Activated naive CD4-positive, alpha-beta T cell treated with anti-CD3 and anti-CD28 coated beads for 36 hours (primary cell): ENCODE measurements at places on chromosomes 4 and X. TPM values are rescaled to one million over a fixed set of nuclear protein-coding genes. Genes with fewer than 3 reads are reported as not detected.

The ITGB1BP2 gene
- total RNA-seq, result 5.1 TPM

GRCh38 chr4:79357365-79357764 is 31.5 kb upstream of the NAA11 start:
- H3K4me3 ChIP-seq, result no peak overlapping the region
- DNase-seq, result no peak
- H3K27ac ChIP-seq, result no peak overlapping the region
- no peaks in the 10 kb centered on the region for H3K4me1 ChIP-seq
- H3K36me3 ChIP-seq, result no peaks in the 10 kb centered on the region
- no peaks in the 10 kb centered on the region for H3K27me3 ChIP-seq

DNA sequence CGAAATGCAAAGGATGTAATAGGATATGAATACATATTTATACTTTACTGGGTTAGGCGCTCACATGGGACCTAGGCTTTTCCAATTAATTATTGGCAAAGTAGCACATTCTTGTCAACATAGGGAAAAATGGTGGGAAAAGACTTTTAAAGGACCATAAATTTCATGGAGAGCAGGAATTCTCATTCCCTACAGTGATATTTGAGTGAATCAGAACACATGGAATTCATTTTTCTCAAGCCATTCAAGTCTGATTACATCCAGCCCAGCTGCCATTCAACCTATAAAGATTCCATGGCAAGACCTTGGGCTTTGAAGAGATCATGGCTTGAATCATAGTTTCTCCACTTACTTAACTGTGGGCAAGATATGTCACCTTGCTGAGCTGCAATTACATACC is 150.4 kb downstream of the SOWAHB start:
- peaks cover 2% of the 10 kb centered on the region for H3K4me1 ChIP-seq
- H3K4me3 ChIP-seq, result no peak overlapping the region
- no peaks in the 10 kb centered on the region for H3K36me3 ChIP-seq
- no peak for DNase-seq
- peaks cover 18% of the 10 kb centered on the region for H3K27me3 ChIP-seq

DNA sequence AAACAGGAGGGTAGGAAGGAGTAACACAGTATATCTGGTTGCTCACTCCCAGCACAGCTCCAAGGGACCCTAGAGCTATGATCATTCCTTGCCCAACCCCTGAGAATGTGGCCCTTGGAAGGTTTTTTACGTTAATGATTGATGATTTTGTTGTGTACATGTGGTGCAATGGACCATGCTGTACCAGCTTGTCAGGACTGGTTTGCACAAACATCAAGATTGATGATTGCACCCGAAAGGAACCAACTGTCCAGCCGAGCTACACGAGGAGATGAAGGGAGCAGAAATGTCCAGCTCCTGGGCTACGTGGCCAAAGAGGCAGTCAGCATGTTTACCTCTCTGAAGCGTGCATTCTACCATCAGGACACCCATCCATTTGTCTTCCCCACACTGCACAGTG is 83.2 kb upstream of the USP9X start:
- H3K27ac ChIP-seq, result no peak overlapping the region
- no peaks in the 10 kb centered on the region for H3K27me3 ChIP-seq
- peaks cover 9% of the 10 kb centered on the region for H3K4me1 ChIP-seq
- no peak for DNase-seq
- no peak overlapping the region for H3K4me3 ChIP-seq

DNA sequence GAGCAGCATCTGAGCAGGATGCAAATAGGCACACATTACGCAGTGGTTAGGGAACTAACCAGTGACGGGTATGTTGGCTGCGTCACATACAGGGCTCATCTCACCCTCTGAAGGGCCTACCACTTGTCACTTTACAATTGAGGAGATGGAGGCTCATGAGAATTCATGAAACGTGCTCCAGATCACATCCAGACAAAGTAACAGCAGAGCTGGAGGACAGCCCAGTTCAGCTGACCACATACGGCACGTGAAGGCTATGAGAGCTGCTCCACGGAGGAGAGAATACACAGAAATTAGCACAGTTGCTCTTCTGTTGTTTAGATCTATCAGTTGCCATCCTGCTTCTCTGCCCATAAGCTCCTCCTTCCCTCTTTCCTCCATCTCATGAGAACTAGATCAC is 78.4 kb downstream of the FAM9B start:
- H3K4me1 ChIP-seq, result no peaks in the 10 kb centered on the region
- H3K36me3 ChIP-seq, result no peaks in the 10 kb centered on the region
- H3K27ac ChIP-seq, result no peak overlapping the region
- DNase-seq, result no peak
- peaks cover 2% of the 10 kb centered on the region for H3K27me3 ChIP-seq
- H3K4me3 ChIP-seq, result no peak overlapping the region

The SPIN4 gene
- total RNA-seq, result 3.7 TPM

The GNRHR gene
- not detected for total RNA-seq

DNA sequence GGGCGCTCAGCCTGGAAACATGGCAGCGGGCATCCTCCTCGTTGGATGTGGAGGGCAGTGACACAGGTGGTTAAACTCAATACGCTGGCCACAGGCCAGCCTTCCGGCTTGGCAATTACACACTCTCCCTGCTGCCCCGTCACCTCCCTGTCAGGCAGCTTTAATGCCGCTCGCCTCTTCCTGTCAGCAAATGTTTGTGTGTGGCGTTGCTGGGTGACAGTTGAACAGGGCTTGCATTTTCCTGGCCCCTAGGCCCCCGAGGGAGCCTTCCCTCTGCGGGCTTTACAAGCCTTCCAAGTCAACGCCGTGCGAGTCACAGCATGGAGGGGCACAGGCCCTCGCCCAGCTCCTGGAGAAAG is 620.0 kb downstream of the BCOR start:
- H3K36me3 ChIP-seq, result no peaks in the 10 kb centered on the region
- H3K27me3 ChIP-seq, result no peaks in the 10 kb centered on the region
- no peak overlapping the region for H3K4me3 ChIP-seq
- H3K27ac ChIP-seq, result no peak overlapping the region

The RBM47 gene
- 1.7 TPM for total RNA-seq

DNA sequence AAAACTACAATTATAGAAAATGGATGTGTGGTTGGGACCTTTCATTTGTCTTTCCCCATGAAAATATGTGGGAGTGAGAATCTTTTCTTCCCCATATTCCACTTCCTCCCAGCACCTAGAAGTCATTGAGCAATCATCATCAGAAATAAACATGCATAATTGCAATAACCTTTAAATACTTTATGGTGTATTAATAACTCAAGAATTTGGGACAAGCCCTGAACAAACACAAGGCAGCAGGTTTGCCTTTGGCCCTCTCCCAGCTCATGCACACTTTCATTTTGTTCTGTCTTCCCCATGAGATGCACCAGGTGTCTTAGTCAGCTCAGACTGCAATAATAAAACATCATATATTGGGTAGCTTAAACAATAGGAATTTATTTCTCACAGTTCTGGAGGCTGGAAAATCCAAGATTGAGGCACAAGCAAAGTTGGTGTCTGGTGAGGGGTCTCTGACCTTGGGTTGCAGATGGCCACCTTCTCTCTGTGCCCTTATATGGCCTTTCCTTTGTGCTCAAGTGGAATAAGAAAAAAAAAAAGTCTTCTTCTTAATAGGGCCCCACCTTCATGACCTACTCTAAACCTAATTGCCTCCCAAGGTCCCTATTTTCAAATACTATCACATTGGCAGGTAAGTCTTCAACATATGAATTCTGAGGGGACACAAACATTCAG is 34.7 kb upstream of the TMEM184C start:
- DNase-seq, result no peak
- peaks cover 5% of the 10 kb centered on the region for H3K27me3 ChIP-seq
- H3K4me1 ChIP-seq, result no peaks in the 10 kb centered on the region
- no peak overlapping the region for H3K4me3 ChIP-seq

DNA sequence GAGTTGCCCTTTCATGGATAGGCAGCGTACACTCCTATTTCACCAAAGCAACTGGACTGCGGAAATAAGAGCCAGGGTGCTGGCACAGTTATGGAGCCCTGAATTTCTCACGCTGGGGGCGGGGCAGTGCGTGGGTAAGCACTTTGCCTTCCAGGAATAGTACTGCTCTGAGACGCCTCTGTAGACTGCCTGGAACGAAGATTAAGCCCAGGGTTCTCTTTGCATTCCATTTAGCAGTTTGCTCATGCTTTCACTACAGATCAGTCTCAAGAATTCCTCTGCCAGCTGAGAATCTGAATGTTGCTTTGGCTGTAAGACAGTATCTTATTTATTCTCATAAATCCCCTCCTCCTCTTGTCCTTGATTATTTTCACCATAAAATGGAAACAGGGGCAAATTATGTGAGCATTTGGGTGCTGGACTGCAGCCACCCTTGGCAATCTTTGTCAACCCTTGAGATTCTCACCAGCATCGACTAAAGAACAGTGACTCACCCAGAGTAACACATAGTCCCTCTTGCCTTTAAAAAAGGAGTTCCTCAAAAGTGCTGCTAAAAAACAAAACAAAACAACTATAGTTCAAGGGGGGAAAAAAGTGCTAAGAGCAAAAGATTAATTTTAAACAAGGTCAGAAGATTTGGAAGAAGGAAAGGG is 88.9 kb upstream of the CITED1 start:
- no peak overlapping the region for H3K27ac ChIP-seq
- no peak overlapping the region for H3K4me3 ChIP-seq
- no peaks in the 10 kb centered on the region for H3K36me3 ChIP-seq
- H3K4me1 ChIP-seq, result no peaks in the 10 kb centered on the region
- no peak for DNase-seq
- no peaks in the 10 kb centered on the region for H3K27me3 ChIP-seq

DNA sequence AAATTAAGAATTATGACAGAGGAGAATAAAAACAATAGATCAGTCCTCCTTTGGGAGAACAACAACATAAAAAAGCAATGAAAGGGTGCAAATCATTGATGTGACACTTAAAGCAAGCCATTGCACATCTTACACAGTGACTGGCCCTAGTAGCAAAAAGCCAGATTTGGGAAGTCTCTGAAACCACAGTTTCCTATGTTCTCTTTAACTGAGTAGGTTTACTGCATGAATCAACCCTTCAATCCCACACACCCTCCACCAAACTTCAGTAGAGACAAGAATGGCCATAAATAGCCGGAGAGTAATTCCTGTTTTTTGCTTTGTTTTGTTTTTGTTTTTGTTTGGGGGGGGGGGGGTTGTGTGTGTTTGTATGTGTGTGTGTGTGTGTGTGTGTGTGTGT is 180.8 kb downstream of the VEGFC start:
- no peaks in the 10 kb centered on the region for H3K27me3 ChIP-seq
- H3K36me3 ChIP-seq, result no peaks in the 10 kb centered on the region

The GRSF1 gene
- total RNA-seq, result 66.7 TPM

GRCh38 chr4:48490680-48491513 is 845 bp downstream of the ZAR1 start:
- H3K4me3 ChIP-seq, result no peak overlapping the region
- no peaks in the 10 kb centered on the region for H3K36me3 ChIP-seq
- peaks cover 2% of the 10 kb centered on the region for H3K4me1 ChIP-seq
- peaks cover 46% of the 10 kb centered on the region for H3K27me3 ChIP-seq
- H3K27ac ChIP-seq, result no peak overlapping the region

The ZNF157 gene
- 1.0 TPM for total RNA-seq

DNA sequence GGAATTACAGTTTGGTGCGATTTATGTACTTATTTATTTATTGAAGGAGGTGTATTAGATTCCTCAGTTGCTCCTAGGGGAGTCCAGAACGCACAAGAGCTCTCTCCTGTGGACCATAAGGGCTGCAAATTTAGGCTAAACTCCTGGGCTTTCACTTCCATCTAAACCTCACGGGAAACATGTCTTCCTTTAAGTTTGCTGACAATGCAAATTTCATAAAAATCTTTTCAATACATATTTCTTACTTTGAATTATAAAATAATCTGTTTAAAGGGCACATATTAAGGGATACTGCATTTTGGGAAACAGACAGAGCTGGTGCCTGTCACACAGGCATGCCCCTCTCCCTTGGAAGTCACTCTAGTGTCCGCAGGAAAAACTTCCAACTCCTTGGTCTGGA is 438.0 kb upstream of the CPEB2 start:
- DNase-seq, result no peak
- peaks cover 10% of the 10 kb centered on the region for H3K27me3 ChIP-seq
- no peaks in the 10 kb centered on the region for H3K4me1 ChIP-seq
- no peak overlapping the region for H3K27ac ChIP-seq
- H3K4me3 ChIP-seq, result no peak overlapping the region
- H3K36me3 ChIP-seq, result no peaks in the 10 kb centered on the region

The FABP2 gene
- not detected for total RNA-seq

DNA sequence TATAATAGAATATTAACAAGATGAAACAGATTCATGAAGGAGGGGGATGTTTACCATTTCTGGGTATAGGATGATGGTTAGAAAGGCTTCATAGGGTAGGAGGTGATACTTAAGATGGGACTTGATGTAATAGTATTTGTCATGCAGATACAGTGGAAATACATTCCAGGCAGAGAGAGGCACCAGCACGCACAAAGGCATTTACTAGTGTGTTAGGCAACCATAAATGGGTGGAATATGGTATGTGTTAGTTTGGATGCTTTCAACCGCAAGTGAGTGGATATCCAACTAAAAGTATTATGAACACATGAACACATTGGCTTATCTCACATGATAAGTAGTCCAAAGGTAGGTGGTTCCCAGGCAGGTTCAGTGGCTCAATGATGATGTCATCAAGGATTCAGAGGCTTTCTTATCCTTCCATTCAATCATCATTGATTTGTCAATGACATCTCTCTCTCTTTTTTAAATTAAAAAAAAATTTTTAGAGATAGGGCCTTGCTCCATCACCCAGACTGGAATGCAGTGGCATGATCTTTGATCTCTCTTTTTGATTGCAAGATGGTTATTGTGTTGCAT is 12.7 kb upstream of the STARD8 start:
- no peaks in the 10 kb centered on the region for H3K36me3 ChIP-seq
- no peaks in the 10 kb centered on the region for H3K27me3 ChIP-seq
- no peak overlapping the region for H3K4me3 ChIP-seq
- DNase-seq, result no peak
- H3K27ac ChIP-seq, result no peak overlapping the region
- no peaks in the 10 kb centered on the region for H3K4me1 ChIP-seq

The IL2 gene
- total RNA-seq, result 142 TPM

DNA sequence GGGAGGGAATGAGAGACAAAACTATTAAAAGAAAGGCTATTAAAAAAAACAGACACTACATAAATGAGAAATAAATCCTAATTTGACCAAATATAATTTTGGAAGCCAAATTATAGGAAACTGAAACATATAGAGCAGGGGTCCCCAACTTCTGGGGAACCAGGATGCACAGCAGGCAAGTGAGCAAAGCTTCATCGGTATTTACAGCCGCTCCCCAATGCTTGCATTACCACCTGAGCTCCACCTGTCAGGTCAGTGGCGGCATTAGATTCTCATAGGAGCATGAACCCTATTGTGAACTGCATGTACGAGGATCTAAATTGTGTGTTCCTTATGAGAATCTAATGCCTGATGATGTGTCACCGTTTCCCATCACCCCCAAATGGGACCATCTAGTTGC is 28.4 kb downstream of the ABCG2 start:
- no peak overlapping the region for H3K4me3 ChIP-seq
- H3K36me3 ChIP-seq, result no peaks in the 10 kb centered on the region
- DNase-seq, result no peak
- no peak overlapping the region for H3K27ac ChIP-seq
- H3K27me3 ChIP-seq, result peaks cover 8% of the 10 kb centered on the region

- no peak overlapping the region for H3K27ac ChIP-seq
- peaks cover 3% of the 10 kb centered on the region for H3K4me1 ChIP-seq
- no peaks in the 10 kb centered on the region for H3K36me3 ChIP-seq
- no peak for DNase-seq
- H3K4me3 ChIP-seq, result no peak overlapping the region
These were observed 33.5 kb upstream of the ELF2 start for GRCh38 chr4:139210486-139210885.
